Dermis blood vessel endothelial cell (primary cell): ENCODE measurements at places on chromosomes 12 and 14. TPM values are rescaled to one million over a fixed set of nuclear protein-coding genes. Genes with fewer than 3 reads are reported as not detected.
A peak's percentile ranks its signal among the peaks of the same experiment; 100 is the strongest.

Gene CCND2
- total RNA-seq = 111 and 140 TPM in 2 replicates

GRCh38 chr12:89756194-89756584 lies 47.6 kb upstream of the ATP2B1 start:
- no peak for DNase-seq

Gene ADIPOR2
- total RNA-seq = 59.9 and 68.6 TPM in 2 replicates

- DNase-seq = no peak
Observed at GRCh38 chr12:50961708-50962107, 9.4 kb downstream of the HIGD1C start.

GRCh38 chr12:57031138-57031725 lies 14.9 kb upstream of the TAC3 start:
- peak; percentile 12 for DNase-seq

- peak; percentile 64 for DNase-seq
Observed at GRCh38 chr14:58297412-58297761, 968 bp upstream of the ARID4A start.
